Ascending aorta (tissue), 2 donors: ENCODE measurements at places on chromosomes 4 and X.

DNA sequence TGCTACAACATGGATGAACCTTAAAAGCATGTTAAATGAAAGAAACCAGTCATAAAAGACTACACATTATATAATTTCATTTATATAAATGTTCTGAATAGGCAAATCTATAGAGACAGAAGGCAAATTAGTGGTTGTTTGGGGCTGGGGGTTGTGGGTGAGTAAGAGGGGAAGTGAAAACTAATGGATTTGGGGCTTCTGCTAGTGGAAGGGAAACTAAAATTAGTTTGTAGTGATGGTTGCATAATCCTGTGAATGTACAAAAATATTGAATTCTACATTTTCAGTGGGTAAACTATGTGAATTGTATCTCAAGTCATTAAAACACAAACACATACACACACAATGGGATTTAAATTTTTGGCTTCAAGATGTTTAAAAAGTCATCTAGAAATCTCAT lies 25.4 kb upstream of the LIMCH1 start:
- no peak for DNase-seq

DNA sequence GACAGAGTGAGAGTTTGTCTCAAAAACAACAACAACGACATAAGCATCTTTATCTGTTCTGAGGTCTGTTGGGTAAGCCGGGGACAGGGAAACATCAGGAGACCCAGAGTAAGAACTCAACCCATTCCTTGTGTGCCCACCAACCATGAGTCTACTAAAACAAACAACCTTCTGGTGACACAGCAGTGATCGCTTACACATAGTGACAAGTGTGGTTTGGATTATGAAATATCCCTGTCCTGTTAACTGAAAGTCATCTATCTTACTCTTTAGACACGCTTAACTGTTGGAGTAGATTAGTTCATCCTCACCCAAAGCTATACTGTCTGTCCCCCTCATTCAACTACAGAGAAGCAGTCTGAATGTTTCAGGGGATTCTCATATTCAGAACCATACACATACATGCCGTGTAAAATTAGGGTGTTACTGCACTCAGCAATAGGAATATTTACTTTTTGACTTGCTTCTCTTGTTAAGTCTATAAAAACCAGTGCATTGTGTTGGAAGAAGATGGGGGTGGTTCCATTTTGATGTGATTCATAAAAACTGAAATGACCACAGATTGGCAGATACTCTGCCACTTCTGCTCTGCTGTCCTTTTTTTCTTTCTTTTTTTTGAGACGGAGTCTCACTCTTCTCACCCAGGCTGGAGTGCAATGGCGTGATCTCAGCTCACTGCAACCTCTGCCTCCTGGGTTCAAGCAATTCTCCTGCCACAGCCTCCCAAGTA lies 27.4 kb downstream of the PHKA2 start:
- no peak for DNase-seq

- peak; percentile 71 for DNase-seq
Observed at GRCh38 chrX:39840581-39841093, 257.1 kb downstream of the BCOR start.

GRCh38 chr4:8473198-8473919 lies 32.8 kb downstream of the TRMT44 start:
- peak; percentile 73 for DNase-seq

DNA sequence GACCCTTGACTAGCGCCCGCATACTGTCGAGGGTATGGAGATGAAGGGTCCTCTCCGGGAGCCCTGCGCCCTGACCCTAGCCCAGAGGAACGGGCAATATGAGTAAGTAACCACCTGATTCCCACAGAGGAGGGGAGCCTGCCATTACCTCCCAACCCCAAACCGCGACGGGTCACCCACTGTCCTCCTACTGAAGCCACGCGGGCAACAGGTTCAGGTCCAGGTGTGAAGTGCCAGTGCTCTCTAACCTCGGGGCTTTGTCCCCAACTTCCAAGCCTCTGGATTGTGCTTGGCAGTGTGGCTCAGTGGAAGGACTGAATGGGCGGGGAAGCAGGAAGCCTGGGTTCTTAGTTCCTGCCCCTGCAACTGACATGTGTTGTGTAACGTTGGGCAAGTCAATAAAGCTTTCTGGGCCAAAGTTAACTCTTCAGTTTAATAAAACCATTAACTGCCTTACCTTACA lies 694 bp downstream of the OCRL start:
- DNase-seq = no peak

- DNase-seq = no peak
Observed at GRCh38 chrX:109685656-109686078, 47.4 kb downstream of the ACSL4 start.

DNA sequence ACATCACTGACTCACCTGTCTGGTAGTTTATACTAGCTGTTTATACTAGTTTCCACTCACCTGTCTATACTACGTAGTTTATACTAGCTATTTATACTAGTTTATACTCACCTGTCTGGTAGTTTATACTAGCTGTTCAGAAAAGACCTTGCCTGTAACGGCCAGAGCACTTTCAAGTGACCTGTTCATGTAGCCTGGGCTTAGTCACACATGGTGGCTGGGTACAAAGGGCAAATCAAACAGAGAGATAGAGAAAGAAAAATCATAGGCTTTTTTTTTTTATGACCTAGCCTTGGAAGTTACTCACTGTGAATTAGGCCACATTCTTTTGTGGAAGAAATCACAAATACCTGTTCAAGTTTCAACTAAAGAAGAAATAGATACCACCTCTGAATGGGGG lies 30.7 kb upstream of the SPANXN4 start:
- DNase-seq = no peak

GRCh38 chr4:76993787-76994641 lies 44.5 kb downstream of the SEPTIN11 start:
- no peak for DNase-seq

- DNase-seq = no peak
Observed at GRCh38 chr4:85837439-85837733, 362.4 kb downstream of the ARHGAP24 start.

DNA sequence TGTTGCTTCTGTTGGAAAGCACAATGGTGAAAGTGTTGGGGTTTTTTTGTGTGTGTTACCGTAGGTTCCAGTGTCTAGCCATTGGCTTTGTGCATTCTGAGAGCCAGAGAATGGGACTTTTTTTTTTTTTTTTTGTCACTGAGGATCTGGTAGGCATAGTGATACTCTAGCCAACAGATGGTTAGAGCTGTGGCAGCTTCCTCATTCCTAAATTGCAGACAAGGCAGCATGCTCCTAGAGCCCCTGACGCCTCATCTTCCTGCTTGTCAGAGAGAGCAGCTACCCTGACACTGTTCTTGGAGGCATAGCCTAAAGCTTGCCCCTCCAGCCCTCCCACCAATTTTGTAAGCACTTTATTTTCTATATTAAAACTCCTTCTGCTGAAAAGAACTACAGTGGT lies 27.0 kb downstream of the ARHGEF9 start:
- DNase-seq = no peak

DNA sequence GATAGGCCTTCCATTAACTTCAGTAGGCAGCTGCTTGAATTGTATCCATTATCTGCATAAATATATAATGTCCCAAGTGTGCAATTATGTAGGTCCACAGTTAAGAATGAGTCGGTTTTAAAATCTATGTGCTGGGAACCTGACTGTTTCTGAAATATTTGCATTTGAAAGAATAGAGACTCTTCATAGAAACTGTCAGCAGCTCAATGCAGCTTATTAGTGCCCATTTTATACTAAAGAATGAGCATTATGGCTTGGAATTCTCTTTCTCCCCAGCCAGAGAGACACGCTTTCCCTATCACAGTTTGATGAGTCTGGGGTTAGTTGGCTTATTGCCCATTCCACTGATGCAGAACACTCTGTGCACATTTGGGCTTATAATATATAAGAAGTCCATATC lies 202.0 kb upstream of the PCDH7 start:
- no peak for DNase-seq

DNA sequence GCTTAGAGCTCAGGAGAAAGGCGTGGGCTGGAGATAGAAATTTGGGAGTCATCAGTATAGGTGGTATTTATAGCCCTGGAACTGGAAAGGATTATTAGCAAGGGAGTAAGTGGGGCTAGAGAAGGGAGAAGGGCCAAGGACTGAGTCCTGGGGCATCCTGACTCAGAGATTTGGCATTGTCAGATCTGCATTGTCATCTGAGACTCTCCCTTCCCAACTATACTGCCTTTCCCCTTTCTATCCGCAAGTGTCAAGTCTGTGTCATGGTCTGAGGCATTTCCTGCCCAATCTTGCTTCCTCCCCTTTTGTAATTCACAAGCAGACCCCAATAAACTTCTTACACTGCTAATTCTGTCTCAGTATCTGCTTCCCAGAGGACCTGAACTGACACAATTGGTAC lies 24.4 kb upstream of the SLC25A43 start:
- no peak for DNase-seq

DNA sequence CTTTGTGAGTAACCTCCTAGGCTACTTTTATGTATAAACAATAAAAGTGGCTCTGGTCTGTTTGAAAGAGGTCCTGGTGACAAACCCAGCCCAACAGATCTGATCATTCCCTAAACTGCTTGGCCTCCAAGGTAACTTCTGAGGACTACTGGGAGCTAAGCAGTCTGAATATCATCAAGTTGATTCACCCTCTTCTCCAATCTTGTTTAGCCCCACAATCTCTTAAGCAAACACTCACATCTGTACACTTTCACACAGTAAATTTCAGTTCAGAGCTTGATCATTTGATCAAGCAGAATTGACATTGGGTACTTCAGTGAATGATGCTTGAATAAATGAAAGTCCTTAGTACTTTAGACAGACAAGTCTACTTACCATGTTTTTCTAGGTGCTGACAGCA lies 74.7 kb downstream of the HCCS start:
- no peak for DNase-seq

- no peak for DNase-seq
Observed at GRCh38 chrX:31136144-31136611, 64.3 kb upstream of the FTHL17 start.

GRCh38 chr4:157043131-157043530 lies 32.8 kb upstream of the GLRB start:
- DNase-seq = no peak

DNA sequence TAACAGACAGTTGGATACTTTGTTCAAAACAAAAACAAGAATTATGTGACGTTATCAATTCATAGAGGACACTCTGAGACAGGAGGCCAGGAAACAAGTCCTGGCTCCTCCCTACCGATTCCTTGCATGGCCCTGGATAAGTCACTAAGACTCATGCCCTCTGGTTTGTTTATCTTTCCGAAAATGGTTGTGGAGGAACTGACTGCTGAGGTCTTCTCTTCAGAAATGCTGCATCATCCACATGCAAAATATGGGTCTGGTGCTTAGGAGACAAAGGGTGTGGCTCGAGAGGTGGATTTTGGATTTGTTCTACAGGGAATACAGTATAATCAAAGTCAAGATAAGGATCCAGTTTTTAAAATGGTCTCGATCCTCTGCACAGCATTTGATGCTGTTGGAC lies 130.9 kb downstream of the RELL1 start:
- DNase-seq = no peak

- peak; percentile 71 for DNase-seq
Observed at GRCh38 chr4:78776729-78777575, 802 bp downstream of the BMP2K start.

- peak; percentile 79 for DNase-seq
Observed at GRCh38 chr4:140237616-140238350, 83.8 kb upstream of the MAML3 start.

DNA sequence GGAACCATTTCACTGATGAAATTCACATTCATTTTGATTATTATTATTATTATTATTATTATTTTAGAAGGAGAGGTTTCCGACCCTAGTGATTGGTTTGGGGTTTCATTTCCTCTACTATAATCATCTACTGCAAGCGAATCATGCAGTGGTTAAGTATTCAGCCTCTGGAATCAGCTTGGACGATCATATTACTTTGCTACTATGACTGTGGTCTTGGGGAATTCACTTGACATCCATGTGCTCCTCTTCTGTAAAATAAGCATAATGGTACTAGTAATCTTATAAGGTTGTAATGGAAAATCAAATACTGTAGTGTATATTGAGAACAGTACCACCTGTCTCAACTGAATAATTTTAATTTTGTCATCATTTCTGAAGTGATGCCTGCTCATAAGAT lies 132.1 kb upstream of the SLC4A4 start:
- no peak for DNase-seq

DNA sequence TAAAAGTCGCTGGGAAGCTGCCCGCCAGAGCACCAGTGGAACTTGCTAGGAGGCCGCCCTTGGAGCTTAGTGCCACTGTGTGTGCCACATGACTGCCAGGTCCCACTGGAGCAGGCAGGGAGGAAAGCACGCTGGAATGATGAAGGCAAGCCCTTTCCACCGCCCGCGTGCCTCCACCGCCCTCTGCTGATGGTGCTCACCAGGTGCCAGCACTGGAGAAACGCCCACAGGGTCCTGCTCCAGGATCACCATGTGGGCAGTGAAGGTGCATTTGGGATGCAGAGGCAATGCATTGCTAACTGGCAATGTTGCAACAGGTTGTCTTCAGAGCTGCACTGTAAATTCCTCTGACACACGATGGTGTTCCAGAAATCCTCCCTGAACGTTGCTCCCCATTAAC lies 76.3 kb downstream of the SHROOM2 start:
- DNase-seq = no peak

DNA sequence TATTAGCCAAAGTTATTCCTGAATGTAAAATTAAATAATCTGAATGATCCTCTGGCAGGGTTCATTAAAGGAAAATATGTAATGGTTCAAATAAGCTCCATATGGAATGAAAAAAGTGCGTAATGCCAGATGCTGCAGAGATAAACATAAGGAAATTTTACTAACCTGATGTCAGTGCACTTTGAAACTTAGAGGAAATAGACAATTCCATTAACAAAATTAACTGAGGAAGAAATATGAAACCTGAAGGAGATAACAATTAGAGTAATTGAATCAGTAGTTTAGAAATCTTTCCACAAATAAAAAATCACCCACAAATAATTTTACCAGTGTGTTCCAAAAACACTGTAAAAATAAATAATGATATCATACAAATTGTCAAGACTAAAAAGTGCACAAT lies 387.5 kb downstream of the GRIA2 start:
- DNase-seq = no peak

DNA sequence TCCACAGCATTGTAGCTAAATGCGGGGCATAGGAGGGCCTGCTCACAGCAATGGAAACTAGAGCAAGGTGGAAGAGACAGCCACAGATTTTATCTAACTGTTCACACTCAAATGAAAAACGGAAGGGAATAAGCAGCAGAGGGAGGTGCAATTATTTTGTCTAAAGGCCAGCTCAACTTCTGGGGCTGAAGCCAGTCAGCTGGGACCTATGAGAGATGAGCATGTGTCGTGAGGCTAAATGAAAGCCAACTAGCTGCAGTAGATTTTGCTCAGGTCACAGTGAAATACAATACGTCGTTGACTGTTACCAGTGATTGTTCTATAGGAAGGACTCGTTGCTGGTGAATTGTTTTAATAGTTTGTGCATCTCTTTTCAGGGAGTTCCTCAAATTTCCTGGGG lies 26.4 kb upstream of the FGFBP2 start:
- DNase-seq = no peak

- DNase-seq = no peak
Observed at GRCh38 chr4:723751-724530, 18.3 kb downstream of the PCGF3 start.

- no peak for DNase-seq
Observed at GRCh38 chr4:4668355-4669210, 126.7 kb upstream of the STX18 start.

- no peak for DNase-seq
Observed at GRCh38 chr4:121998024-121998423, 46.2 kb upstream of the TRPC3 start.

GRCh38 chrX:31356275-31357212 lies 284.7 kb upstream of the FTHL17 start:
- no peak for DNase-seq
